ENCODE measurements at places on chromosomes 6 and 20.

GRCh38 chr6:12313306-12313991 lies 23.3 kb downstream of the EDN1 start:
- DNase-seq = no peak

- no peak for DNase-seq
These were observed 3.5 kb upstream of the C6orf163 start for GRCh38 chr6:87341158-87341557.

- DNase-seq = no peak
These were observed 38.5 kb downstream of the PLCG1 start for GRCh38 chr20:41175727-41176330.

DNA sequence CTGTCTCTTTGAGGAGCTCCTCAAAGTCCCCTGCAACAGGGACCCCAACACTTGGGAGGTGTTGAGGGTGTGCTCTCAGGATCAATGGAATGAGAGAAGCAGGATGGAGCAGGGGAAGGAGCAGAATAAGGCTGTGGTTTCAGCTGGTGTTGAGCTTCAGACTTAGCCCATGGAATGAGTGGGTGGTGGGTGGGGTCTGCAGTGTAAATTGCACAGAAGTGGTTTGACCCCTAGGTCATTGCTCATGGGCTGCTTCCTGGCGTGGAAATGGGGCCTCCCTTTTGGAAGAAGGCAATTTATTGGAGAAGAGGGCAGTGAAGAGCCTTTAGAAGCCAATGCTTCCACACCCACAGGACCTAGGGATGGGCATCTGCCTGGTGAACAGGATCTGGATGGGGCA lies 37.0 kb upstream of the KCNG1 start:
- DNase-seq = no peak

GRCh38 chr6:151451417-151451949 lies 443 bp downstream of the RMND1 start:
- DNase-seq = no peak
